T follicular helper cell (primary cell): ENCODE measurements at places on chromosomes 1 and 21.

GRCh38 chr1:158425027-158425426 lies 1.0 kb downstream of the OR10K2 start:
- DNase-seq, result no peak

DNA sequence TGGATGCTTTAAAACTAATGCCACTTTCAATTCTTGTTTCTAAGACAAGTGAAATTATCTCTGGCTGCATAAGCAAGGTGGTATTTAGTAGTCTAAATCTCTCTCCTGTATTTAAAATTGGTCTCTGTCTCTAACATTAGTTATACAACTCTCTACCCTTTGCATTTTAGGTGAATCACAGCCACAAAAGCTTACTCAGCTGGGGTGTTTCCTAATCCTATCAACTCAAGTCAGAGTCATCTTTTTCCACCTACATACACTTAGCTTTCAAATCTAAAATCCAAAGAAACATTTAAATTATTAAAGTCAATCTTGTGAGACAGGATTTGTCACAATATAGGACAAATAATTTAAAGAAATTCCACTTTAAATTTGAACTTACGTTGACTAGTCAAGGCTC lies 255.1 kb upstream of the CXADR start:
- DNase-seq, result no peak

GRCh38 chr1:228891272-228892034 lies 156.2 kb downstream of the RHOU start:
- DNase-seq, result no peak

- DNase-seq, result peak; percentile 51
Observed at GRCh38 chr1:24390924-24391782, 22.4 kb downstream of the STPG1 start.

DNA sequence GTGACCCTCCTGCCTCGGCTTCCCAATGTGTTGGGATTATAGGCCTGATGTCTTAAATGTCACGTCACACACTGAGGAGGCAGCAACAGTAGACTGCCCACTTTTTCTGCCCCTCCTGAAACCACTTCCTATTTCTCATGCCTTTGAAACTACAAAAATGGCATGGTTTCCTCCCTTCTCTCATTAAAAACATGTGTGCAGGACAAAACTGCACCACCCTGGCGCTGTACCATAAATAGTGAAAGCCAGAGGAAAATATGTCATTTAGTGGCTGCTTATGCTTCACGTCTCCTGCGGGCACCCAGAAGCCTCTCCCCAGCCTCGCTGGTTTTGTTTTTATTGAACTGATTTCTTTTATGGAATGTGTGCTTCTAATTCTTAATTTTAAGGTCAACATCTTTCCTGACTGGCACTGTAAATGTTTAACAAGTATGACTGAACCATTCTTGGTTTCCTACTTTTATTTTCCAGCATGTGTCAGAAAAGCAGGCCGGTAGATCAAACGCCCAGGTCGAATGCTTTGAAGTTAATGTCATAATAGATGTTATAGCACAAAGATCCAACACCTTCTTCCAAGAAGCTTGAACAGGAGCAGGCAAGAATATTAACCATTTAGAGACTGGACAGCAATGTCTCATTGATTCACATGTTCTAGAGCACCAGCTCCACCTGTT lies 59.6 kb upstream of the C1orf87 start:
- no peak for DNase-seq

DNA sequence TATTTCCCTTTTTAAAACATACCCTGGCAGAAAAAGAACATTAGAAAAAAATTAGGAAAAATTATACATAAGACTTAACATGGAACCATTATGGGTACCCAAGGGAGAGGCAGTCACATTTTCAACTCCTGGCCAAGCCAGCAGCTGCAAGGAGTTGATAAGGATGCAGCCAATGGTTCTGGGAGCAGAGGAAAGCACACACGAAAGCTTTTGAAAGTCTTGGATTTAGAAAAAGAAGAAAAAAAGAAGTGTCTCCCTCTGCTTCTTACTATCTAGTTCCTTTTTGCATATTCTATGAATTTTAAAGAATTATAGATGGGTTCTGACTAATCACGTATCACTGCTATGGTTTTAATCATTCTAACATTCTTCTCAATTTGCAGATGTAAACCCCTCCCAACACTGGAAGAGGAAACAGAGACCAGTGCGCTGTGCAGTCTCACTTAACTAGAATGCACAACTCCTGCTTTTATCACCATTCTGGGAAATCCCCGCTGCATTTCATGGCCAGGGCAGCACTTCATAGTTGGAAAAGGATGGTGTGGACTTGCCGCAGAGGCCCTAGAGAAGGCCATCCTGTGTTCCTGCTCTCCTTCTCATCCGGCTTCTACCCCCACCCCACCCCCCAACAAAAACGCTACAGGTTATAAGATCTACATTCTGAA lies 2.7 kb upstream of the CD58 start:
- no peak for DNase-seq

DNA sequence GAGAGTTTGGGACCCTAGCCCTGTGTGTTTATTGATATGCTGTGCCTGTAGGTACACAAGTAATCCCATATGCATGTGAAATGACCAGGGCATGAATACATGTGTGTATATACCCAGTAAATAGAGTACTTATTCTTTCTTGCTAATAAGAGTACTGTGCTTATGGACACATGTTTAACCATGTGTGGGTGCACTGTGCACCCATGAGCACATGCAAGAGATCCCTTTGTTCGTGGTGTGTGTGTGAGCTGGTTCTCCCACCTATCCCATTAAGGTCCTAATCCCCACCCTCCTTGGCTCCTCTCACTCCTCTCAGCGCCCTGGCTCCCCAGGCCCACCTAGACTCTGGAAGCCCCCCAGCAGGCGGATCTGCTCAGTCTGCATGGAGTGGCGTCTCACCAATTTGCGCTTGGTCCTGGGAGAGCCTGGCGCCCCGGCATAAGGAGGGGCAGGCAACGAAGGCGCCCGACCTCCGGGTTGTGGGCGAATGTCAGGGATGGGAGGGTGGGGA lies 2.2 kb upstream of the LIX1L start:
- no peak for DNase-seq

DNA sequence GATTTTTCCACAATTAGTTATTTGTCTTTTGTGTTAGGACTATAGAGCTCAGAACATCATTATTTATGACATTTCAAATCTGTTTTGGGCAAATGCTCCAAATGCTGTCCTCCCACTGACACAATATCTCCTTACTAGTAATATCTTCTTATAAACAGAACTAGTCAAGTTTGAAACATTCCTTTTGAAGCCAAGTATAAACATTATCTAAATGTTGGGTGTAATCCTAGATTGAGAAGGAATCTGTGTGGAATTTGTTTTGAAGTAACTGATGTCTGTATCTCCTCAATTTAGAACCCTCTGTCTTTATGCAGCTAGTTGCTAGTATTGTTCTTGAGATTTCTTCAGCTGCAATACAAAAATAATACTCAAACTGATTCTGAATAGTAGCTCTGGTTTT lies 28.5 kb upstream of the PAXBP1 start:
- DNase-seq, result no peak

DNA sequence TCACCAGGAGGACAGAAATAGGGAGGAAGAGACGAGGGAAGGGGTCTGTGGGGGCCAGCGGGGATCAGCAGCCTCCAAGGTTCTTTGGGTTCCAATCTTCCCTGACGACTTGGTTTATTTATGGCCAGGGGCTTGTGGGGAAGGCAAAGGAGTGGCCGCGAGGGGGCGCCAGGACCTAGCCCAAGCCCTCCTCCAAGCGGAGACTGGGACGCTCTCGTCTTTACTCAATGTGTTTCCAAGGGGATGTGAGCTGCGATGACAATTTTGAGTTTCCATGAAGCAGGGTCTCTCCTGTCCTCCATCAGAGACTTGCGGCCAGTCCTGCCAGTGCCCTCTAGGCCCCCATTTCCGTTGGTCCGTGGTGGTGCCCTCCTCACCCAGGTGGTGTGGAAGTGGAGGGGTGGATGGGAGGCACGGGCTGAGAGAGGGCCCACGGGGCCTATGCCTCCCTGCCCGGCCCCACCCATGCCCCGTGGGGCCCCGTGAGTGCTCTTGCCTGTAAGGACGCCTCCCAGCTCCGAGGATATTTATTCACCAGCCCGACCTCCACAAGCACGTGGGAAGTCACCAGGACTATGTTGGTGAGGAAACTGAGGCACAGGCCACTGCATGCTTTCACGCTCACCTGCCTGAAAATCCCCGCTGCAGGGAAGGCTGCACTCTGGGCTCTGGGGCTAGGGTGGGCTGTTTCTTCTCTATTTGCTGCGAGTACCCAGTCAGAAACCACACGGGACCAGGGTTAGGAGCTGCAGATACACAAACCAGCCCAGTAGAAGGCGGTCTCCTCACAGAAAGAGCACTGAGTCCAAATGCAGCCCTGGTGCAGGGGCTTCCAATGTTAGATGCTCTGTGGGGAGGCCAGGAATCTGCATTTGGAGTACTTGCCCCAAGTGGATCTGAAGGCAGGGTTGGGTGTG lies 26.5 kb downstream of the DMRTB1 start:
- peak; percentile 29 for DNase-seq

DNA sequence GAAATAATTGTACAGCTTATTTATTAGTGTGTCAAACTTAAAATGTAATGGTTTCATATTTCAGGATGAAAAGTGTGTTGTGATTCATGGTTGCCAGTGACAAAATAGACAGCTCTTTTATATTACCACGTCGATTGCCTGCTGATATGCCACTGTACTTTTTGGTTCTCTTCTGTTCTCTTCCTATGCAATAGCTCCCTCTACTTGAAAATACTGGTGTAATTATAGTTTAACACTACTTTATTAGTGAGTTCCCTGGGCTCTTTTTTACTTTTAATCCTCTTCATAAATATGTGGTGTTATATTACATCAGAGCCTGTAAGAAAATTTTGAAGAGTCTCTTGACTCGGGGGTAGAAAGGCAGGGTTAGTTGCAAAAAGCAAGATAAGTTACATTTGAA lies 111.3 kb downstream of the PATJ start:
- DNase-seq, result no peak

GRCh38 chr1:27868932-27869718 lies 3.2 kb upstream of the THEMIS2 start:
- DNase-seq, result peak; percentile 42
